ENCODE measurements at places on chromosomes 11 and 22.

- no peak for DNase-seq
Measured at GRCh38 chr11:35518766-35519165, 6.7 kb downstream of the PAMR1 start.

DNA sequence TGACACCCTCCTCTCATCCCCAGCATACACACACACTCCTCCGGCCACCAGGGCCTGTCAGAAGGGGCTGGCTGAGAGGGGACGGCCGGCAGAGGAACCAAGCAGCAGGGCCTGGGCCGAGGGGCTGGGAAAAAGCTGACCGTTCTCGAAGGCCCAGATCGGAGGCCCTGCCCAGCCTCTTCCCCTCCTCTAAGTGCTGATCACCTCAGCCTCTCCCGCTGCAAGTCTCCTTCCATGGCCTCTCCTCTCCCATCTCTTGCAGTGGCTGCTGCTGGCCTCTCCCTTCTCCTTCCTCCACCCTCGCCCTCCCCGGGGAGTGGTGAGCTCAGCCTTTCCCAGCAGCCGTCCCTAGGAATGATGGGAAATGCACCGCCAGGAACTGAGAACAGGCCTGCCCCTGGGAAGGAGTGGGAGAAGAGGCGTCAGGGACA is 39.6 kb downstream of the ARRB1 start:
- DNase-seq = no peak

DNA sequence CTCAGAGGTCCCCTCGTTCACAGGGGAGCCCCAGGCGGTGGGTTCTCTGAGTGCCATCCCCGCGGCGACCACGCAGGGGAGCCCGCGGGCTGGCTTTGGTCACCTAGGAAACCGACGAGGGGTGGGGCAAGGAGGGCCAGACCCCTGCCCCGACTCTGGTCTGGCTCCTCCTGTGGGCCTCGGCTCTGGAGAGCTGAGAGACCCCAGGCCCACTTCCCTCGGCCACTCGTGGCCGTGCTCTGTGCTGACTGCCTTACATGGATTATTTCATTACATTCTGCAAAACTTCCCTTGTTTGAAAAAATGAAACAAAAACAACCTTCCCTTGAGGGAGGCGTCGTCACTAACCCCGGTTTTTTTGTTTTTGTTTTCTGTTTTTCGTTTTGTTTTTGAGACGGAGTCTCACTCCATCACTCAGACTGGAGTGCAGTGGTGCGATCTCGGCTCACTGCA is 15.1 kb upstream of the CYTH4 start:
- DNase-seq = peak; percentile 44

DNA sequence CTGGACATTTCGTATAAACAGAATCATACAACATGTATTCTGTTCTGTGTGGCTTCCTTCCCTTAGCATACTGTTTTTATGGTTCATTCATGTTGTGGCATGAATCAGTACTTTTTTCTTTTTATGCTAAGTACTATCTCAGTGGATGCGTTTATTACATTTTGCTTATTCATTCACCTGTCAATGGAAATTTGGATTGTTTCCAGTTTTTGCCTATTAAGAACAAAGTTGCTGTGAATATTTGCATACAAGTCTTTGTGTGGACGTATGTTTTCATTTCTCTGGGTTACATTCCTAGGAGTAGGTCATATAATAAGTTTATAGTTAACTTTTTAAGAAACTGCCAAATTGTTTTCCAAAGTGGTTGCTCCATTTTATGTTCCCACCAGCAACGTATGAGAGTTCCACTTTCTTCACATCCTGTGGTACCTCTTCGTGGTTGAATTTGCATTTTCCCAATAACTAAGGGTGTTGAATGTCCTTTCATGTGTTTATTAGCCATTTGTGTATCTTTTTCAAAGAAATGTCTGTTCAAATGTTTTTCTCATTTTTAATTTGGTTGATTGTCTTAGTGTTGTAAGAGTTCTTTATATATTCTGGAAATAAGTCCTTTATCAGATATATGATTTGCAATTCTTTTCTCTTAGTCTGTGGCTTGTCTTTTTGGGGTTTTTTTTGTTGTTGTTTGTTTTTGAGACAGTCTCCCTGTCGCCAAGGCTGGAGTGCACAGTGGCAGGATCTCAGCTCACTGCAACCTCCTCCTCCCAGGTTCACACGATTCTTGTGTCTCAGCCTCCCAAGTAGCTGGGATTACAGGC is 46.0 kb upstream of the MICAL2 start:
- no peak for DNase-seq

DNA sequence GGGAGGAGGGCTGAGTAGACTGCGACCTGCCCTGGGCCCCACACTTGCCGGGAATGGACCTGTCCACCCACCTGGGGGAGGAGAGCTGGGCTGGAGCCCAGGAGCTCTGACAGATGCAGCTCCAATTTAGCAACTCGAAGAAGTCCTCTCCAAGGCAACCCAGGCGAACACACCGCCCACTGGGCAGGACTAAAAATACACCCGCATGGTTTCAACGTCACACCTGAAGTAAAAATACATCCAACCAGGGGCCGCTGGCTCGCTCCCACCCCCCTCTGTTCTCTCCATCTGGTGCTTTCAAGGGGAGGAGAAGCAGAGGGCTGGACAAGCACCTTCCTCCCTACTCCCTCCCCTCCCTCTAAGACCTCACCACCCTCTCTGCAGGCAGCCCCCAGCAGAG is 119.9 kb downstream of the FEZ1 start:
- no peak for DNase-seq

DNA sequence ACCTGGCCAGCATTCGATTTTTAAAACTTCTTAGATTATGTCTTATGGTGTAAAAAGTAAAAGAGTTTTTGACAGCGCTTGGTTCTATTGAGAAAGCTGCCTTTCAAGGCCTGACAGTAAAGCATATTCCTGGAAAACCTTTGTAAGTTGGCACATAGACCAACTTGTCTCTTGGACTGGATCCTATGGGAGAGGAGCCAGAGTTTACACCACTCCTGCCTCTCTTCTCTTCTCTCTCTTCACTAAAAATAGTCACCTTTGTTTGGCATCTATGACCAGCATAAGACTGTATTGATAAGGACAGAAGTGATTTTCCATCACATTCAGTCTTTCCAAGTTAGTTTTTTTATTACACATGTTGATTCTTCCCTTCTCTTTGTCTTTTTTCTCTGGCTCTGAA is 33.7 kb downstream of the CSRP3 start:
- DNase-seq = no peak

DNA sequence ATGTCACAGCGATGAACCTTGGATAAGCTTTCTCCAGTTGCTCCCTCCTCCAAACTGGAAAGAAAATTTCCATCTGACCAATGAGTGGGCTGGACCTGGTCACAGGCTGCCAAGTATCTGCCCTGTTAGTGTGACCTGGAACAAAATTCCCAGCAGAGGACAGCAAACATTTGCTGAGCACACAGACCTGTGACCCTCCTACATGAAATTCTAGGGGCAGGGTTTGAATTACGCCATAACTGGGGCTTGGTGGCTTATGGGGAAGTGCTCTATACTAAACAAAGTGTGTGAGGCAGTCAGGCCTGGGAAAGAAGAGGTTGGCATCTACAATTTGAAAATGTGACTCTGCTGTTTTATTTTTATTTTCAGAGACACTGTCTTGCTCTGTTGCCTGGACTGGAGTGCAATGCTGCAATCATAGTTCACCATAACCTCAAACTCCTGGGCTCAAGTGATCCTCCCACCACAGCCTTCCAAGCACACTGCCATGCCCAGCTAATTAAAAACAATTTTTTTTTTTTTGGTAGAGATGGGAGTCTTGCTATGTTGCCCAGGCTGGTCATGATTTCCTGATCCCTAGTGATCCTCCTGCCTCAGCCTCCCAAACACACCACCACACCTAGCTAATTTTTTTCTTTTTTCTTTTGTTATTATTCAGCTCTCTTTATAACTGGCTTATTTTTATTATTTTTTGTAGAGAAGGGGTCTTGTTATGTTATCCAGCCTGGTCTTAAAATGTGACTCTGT is 13.6 kb upstream of the XBP1 start:
- DNase-seq = no peak

- peak; percentile 56 for DNase-seq
Measured at GRCh38 chr11:118689852-118690552, 10.6 kb upstream of the TREH start.

DNA sequence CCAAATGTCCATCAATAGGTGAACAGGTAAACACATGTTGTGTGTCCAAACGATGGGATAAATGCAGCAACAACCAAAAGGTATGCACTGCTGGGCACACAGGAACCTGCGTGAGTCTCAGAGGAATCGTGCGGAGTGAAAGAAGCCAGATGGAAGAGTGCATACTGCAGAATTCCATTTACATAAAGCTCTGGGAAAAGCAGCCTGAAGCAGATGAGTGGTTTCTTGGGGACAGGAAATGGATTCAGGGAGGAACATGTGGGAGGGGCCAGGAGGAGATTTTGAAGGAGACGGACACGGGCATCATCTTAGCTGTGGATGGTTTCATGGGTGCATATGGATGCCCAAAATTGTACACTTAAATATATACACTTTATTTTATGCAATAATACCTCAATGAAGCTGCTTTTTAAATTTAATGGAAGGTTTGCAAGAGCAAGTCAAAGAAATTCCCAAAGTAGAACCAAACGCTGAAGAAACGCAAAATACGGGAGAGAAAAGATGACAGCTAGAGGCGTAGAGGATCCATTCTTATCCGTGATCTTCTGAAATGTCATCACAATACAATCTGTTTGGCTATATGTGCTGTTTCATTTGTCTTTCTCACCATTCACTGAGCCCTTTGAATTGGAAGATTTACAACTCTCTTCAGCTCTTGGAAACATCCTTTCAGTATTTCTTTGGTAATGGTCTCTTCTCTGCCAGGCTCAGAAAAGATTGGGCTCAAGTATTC is 24.5 kb downstream of the ST14 start:
- DNase-seq = no peak

DNA sequence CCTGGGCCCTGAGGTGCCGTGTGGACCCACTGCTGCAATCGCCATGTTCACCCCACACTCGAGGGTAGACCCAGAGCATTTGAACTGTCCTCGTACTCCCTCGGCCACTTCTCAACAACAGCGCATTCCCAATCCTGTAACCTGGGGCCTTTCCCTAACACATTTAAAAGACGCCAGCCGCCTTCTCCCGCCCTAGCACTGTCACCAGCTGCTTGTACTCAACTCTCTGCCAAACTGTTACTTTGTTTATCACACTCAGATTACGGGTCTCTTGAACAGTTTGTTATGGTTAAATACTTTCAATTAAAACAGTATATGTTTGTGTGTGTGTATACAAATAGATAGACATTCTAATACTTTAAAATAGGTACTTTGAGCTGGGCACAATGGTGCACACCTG is 20.7 kb downstream of the CDKN1C start:
- no peak for DNase-seq

DNA sequence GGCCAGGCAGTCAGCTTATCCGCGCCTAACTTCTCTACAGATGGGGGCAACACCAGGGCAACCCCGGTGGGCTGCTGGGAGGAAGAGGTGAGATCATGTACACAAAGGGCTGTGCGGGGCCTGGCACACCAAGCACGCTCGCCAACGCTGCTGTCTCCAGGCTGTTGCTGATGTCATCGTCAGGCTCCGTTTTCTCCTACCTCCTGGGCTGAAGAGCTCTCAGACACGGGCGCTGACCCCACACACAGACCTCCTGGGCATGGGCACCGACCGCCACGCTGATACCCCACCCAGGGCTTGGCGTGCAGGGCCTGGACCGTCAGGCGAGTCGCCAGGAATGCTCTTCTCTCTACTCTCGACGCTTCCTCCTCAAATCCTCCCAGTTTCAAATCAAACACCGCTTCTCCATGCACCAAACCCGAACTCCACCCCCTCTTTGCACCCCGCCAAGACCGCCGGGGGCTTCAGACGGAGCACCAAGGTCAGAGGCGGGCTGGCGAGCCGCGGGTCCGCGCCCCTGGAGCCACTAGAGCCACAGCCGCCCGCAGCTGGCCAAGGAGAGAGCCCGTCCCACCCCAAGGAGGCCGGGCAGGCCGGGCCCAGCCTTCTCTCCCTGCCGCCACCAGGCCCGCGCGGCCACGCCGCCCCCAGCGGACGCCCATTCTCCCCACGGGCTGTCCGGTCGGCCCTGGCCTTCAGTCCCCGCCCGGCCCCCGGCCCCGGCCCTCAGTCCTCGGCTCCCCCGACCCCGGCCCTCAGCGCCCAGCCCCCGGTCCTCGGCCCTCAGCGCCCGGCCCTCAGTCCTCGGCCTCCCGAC is 772 bp downstream of the SBF1 start:
- DNase-seq = no peak

DNA sequence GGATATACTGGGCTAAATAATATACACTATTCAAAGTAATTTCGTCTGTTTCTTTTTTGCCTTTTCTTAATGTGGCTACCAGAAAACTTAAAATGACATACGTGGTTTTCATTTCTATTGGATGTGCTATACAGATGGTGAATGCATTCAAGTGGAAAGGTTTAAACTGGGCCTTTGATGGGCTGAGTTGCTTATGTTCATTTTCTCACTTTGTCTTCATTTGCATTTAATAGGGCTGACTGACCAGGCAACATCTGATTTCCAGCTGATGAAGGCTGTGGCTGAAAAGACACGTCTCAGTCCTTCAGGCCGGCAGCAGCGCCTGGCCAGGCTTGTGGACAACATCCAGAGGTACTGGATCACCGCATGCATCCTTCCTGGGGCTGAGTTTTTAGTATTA is 27.9 kb downstream of the PIWIL4 start:
- no peak for DNase-seq

DNA sequence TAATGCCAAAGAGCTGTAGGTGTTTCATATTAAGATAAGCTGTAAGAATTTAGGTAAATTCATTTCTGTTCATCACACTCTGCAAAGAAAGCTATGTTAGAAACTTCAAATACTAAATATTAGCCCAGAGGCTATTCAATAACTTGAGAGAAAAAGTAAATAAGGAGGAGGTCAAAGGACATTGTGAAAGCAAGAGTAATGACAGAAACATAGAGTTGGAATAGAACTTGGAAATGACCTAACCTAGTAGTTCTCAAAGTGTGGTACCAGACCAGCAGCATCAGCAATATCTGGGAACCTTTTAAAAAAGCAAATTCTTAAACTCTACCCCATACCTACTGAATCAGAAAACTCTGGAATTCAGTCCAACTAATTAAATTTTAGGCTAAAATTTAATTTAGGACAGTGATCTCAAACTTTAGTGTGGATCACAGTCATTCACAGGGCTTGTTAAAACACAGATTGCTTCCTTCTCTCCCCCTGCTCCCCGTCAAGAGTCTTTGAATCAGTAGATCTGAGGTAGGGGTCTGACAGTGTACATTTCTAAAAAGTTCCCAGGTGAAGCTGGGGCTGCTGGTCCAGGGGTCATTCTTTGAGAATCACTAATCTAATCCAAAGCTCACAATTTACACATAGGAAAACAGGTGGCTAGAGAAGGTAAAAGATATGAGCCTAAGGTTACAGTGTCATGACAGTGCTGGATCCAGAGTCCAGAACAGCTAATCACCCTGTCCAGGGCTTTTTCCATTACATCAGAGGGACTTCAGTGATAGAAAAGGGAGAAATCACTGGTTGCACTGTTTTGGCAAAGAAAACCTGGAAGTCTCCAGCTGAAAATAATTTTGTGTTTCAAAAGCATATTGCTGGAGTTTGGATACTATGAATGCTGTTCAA is 241.1 kb downstream of the SOX6 start:
- DNase-seq = no peak

- DNase-seq = no peak
Measured at GRCh38 chr11:24794064-24794463, 297.2 kb downstream of the LUZP2 start.
